Stomach (tissue), 19 donors: ENCODE measurements at places on chromosomes 13 and 19. TPM values are rescaled to one million over a fixed set of nuclear protein-coding genes. Genes with fewer than 3 reads are reported as not detected.

FARP1 gene
- 165 TPM for total RNA-seq

GJB6 gene
- not detected for total RNA-seq

LYPD3 gene
- not detected for total RNA-seq

KIR2DL4 gene
- not detected for total RNA-seq

SPRY2 gene
- total RNA-seq, result 4.0 TPM

HSPB6 gene
- total RNA-seq, result 209 TPM

SHC2 gene
- 25.4 TPM for total RNA-seq

MTUS2 gene
- total RNA-seq, result not detected

EEF1AKMT1 gene
- total RNA-seq, result 12.8 TPM

GRCh38 chr13:43529796-43530195 lies 257.0 kb downstream of the ENOX1 start:
- no peak for DNase-seq

DNA sequence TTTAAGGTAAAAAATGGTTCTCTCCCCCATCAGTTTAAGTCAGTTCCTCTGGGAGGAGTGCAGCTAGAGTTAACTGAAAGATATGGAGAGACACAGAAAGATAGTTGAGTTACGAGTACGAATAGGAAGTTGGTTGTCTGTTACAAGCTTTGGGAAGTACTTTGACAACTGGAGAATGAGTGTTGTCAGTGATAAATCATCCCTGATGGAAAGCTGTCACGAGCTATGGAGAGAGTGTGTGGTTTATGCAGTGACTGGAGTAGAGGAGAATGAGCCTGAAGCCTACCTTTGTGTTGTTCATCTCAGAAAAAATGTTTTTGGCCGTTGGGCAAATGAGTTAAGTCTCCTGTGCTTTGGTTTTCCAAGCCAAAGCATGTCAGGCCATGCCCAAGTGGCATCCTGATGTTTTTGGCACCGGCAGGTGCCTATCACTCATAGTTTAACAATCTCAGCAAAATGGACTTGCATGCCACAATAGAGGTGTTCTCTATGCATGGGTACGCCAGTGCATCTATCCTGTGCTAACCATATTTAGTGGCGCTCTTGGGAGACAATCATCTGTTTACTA lies 350.2 kb downstream of the IRS2 start:
- no peak for DNase-seq

DNA sequence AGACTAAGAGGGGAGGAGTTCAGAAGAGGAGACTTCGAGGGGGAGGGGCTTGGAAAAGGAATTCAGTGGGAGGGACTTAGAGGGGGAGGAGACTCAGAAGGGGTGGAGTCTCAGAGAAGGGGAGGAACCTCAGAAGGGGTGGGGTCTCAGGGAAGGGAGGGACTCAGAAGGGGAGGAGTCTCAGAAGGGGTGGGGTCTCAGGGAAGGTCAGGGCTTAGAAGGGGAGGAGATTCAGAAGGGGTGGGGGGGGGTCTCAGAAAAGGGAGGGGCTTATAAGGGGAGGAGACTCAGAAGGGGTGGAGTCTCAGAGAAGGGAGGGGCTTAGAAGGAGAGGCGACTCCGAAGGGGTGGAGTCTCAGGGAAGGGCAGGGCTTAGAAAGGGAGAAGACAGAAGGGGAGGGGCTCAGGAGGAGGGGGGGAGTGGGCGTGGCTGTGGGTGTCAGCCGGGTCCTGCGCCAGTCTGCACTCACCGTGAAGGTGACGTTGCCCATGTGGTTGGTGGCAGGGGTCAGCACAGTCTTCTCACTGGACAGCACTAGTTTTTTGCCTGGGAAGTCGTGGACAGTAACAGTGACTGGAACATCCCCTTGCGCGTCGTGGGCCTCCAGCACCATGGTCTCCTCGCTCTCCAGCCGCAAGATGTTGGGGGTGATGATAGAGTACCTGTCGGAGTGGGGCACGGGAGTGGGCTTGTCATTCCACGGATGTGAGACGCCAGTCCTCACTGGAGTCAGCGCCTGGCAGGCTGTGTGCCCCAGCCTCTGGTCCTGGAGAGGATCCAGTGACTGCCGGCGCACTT lies 1.5 kb downstream of the C3 start:
- no peak for DNase-seq

DNA sequence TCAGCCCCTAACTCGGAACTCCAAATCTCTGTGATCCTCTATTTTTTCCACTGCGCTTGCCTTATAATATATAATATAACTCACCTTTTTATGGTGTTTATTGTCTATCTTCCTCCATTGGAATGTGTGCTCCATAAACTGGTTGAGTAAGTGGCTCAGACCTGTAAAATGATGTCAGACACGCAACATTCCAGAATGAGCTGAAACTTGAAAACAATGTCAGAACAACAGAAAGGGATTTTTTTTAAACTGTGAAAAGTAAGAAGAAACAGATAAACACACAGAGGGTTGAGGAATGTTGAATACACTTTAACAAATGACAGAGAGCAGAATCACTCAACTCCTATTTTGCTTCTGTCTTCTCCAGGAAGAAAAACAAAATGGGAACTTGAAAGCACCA lies 19.1 kb upstream of the FAM216B start:
- no peak for DNase-seq

GRCh38 chr13:35930665-35931631 lies 200.2 kb downstream of the DCLK1 start:
- peak; percentile 49 for DNase-seq

GRCh38 chr13:25215253-25215575 lies 43.1 kb upstream of the AMER2 start:
- no peak for DNase-seq

- no peak for DNase-seq
These were observed 15.2 kb downstream of the KLF5 start for GRCh38 chr13:73074014-73074413.

DNA sequence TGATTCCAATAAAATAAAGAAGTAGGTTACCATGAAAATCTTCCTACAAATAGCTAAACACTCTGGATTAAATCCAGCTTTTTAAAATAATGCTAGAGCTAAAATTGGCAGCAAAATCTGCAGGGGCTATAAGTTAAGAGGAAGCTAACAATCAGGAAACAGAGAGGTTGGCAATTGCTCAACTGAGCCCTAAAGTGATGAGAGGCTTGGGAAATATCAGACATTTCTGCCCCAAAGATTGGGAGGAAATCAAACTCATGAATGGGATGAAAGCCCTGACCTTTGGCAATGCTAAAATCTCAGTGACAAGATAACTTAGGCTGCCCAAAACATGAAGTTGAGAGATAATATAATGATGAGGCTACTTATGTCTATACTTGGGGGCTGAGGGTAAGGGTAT lies 1437.9 kb downstream of the EFNB2 start:
- peak; percentile 8 for DNase-seq

GRCh38 chr13:62524061-62524460 lies 1108.4 kb upstream of the PCDH20 start:
- DNase-seq, result no peak

GRCh38 chr19:5585461-5586299 lies 17.9 kb upstream of the TINCR start:
- no peak for DNase-seq

- peak; percentile 26 for DNase-seq
These were observed 347.4 kb downstream of the FGF9 start for GRCh38 chr13:22018076-22018835.

DNA sequence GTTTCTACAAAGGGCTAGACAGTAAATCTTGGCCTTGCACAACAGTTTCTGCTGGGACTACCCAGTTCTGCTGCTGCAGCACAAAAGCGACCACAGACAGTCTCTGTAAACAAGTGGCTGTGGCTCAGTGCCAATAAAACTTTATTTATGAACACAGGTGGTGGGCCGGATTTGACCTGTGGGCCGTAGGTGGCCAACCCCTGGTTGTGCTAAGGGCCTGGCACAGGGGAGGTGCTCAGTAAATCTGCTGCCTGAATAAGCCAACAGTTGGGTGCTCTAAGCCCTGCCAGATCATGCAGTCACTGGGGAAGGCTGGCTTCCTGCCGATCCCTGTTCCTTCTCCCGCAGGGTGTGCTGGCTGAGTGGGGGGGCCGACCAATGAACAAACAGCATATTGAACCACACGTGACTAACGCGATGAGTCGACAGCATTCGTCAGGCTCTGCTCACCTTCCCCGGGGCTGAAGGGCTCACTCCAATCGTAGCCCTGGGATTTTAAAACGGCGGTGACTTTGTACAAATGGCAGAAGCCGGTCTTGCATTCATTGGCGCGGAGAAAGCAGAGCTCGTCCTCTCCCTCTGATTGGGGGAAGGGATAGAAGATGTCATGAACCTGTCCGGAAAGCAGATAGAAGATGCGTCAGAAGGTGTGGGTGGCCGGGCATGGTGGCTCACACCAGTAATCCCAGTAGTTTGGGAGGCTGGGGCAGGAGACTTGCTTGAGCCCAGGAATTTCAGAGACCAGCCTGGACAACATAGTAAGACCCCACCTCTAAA lies 24.3 kb upstream of the MYDGF start:
- no peak for DNase-seq

- DNase-seq, result no peak
These were observed 90.7 kb upstream of the MCF2L start for GRCh38 chr13:112877976-112878955.

GRCh38 chr19:1103132-1103707 lies 574 bp upstream of the GPX4 start:
- no peak for DNase-seq

DNA sequence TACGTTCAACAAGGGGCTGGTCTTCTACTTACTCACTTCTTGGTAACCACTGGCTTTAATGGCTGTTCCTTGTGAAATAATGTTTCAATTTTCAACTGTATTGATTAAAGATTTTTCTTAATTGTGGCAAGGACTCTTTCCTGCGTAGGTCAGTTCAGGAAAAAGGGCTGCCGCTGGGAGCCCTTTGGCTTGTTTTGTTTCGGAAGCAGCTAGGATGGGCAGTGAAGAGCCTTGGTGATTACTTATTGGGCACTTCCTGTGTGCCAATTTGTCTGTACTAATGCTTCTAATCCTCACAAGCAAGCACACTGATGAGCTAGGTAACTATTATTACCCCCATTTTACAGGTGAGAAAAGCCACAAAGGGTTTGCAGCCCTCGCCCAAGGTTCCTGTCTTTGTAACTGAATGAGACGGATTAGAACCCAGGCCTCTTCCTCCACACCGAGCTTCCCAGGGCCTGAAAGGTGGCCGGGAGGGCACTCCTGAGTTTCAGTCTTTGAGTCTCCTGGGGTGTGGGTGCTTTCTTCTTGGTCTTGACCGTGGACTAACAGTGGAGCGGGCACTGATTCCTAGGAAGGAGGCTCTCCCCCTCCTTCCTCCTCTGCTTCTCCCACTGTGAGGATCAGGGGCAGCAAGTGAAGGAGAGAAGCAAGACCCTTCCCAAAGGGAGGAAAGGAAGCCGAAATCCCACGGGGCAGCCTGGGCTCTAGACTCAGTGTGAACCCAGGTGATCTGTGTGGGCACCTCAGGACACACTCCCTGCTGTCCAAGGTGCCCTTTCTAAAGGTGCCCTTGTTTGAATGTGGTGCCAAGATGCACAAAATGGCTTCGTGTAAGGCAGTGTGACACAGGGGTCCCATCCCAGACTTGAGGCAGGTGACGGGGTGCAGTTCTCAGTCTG lies 3.7 kb downstream of the COL4A2 start:
- no peak for DNase-seq

DNA sequence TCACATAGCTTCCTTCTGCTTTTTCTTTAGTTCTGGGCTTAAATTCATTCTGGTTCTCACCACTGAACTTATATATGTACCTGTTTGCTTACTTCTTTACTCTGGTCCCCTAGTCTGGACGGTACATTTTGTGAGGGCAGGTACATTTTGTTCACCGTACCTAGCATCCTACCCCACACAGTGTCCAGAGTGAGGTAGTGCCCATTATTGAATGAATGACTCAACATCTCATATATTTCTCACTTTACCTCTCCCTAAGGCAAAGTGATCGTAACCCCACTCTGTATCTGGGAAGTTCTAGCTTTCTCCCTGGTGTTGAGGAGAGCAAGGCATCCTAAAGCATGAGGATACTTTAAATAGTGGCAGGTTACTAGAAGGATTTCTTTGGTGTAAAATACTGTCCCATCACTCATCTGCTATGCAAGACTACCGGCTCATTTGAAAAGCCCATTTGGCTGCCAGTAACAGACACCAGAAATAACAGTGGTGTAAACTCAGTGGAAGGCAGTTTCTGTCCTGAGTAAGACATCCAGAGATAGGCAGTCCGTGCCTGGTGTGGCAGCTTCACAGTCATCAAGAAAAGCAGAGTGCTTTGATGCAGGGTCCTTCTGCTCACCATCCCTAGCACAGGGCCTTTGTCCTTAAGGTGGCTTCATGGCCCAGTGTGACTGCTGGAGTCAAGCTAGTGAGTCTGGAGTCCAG lies 111.8 kb downstream of the SIPA1L3 start:
- no peak for DNase-seq
